Suprapubic skin (tissue), 4 donors: ENCODE measurements at places on chromosomes 2 and 18.

DNA sequence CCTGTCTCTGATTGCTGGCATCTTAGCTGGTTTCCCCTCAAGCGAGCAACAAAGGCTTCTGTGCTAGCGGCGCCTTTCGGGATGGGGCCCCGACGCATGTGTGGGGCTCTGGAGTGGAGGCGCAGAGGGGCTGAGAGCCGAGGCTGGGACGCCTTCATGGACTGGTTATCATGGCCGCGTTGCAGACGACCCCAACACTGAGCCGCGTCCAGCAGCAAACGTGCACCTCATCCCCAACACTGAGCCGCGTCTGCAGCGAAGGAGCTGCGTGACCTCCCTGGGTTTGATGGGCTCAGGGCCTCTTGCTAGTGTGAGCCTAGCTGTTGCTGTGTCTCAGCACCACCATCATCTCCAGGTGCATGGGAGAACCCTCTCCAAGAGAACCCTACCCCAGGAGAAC, 123.7 kb upstream of the CTDP1 start:
- no peak overlapping the region for H3K4me3 ChIP-seq
- no peaks in the 10 kb centered on the region for H3K36me3 ChIP-seq
- DNase-seq = peak; percentile 77
- H3K4me1 ChIP-seq = peaks cover 7% of the 10 kb centered on the region

DNA sequence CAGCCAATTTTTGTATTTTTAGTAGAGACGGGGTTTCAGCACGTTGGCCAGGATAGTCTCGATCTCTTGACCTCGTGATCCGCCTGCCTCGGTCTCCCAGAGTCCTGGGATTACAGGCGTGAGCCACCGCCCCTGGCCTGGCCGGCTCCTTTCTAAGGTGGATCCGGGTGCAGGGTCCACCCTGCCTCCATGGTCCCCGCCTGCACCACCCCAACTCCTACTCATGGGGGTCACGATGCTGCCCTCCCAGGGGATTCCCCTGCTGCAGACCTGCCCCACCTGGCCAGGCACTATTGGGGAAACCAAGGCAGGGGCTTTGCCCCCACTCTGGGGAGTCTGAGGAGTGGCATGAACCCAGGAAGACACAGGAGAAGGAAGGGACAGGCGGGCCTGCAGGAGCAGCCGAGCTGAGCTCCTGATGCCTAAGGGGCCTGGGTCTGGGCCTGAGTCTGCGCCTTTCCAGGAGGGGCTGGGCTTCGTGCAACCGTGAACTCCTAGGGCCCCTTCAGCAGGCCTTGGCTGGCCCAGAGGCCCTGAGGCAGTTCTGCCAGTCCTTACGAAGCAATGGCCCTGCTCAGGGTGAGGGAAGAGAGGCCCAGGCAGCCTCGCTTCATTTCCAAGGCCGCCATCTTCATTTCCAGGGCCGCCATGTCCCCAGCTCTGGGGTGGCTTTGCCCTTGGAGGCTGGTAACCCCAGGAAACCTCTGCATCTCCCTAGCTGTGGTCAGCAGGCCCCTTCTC, 67.2 kb upstream of the SMAD7 start:
- H3K36me3 ChIP-seq = no peaks in the 10 kb centered on the region
- DNase-seq = peak; percentile 64
- H3K4me3 ChIP-seq = no peak overlapping the region
- peaks cover 10% of the 10 kb centered on the region for H3K4me1 ChIP-seq
- no peaks in the 10 kb centered on the region for H3K27me3 ChIP-seq

DNA sequence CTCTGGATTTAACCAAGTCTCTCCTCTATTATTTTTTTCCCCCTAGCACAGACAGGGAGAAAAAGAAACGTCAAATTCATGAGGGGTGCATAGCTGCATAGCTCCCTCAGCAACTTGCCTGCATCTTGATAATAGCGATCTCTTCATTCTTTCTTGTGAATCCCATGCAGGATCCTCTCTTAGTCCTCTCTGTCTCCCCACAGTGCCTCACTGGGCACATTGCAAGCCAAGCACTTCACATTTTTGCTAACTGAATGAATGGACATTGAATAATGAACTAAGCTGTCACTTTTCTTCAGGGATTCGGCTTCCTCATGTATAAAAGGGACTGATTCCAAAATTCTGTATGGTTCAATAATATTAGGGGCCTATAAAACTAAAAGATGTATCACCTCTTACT, 2.9 kb upstream of the EPB41L3 start:
- H3K4me3 ChIP-seq = no peak overlapping the region
- H3K27me3 ChIP-seq = peaks cover 11% of the 10 kb centered on the region
- no peaks in the 10 kb centered on the region for H3K36me3 ChIP-seq
- DNase-seq = no peak
- peaks cover 14% of the 10 kb centered on the region for H3K4me1 ChIP-seq
- no peak overlapping the region for H3K27ac ChIP-seq

DNA sequence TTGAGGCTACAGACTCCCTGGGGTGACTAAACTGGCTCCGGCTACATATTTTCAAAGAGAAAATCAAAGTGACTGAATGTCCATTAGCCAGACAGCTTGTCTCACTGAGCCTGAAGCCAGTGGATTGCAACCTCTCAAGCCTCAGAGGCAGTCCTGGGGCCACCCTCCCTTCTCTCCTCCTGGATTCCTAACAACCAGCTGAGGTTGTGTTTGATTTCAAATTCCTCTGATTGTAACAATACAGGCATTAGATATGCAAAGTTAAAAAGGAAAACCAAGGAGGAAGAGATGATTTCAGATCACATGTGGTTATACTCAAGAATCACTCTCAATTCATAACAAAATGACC, 101.0 kb upstream of the LMAN1 start:
- no peak overlapping the region for H3K4me3 ChIP-seq
- no peak for DNase-seq
- H3K36me3 ChIP-seq = no peaks in the 10 kb centered on the region
- H3K27ac ChIP-seq = no peak overlapping the region

DNA sequence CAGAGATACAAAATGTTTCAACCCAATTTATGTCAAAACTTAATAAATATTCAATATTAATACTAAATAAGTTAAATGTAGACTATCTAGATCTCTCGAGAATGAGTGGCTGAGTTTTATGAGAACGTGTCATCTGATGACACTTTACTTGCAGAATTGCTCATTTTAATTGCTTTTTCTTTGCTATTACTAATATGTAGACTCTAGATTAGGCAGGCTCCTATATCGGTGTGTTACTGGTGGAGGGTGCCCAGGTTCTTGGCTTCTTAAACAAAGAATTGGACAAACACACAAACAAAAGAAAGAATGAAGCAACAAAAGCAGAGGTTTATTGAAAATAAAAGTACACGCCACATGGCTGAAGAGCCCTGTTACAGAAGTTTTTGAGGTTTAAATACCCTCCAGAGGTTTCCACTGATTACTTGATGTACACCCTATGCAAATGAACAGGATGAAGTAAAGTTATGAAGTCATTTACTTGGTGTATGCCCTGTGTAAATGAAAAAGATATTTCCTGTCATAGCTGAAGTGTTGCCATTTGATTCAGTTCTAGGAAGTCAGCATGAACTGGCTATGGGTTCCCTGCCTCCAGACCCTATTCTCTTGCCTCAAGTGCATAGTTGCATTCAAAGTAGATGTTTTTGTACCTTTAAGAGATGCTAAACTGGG, 122.9 kb upstream of the ITGA4 start:
- no peaks in the 10 kb centered on the region for H3K4me1 ChIP-seq
- H3K27ac ChIP-seq = no peak overlapping the region
